ENCODE measurements at places on chromosomes 5 and 9.

DNA sequence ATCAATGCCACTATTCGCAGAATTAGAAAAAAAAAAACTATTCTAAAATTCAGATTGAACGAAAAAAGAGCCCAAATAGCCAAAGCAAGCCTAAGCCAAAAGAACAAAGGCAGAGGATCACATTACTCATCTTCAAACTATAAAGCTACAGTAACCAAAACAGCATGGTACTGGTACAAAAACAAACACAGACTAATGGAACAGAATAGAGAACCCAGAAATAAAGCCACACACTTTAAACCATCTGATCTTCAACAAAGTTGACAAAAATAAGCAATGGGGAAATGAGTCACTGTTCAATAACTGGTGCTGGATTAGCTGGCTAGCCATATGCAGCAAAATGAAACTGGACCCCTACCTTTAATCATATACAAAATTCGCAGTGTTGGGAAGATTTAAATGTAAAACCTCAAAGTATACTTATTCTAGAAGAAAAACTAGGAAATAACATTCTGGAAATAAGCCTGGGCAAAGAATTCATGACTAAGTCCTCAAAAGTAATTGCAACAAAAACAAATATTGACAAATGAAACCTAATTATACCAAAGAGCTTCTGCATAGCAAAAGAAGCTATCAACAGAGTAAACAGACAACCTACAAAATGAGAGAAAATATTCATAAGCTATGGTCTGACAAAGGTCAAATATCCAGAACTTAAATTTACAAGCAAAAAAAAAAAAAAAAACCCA lies 153.7 kb downstream of the NDUFS4 start:
- no peak for DNase-seq

GRCh38 chr5:14167211-14167845 lies 24.2 kb downstream of the TRIO start:
- no peak for DNase-seq

- no peak for DNase-seq
Observed at GRCh38 chr9:116716438-116716837, 29.3 kb downstream of the TRIM32 start.

- DNase-seq: no peak
Observed at GRCh38 chr9:13445103-13445500, 165.6 kb upstream of the MPDZ start.

- DNase-seq: no peak
Observed at GRCh38 chr5:37900692-37901091, 60.9 kb upstream of the GDNF start.

DNA sequence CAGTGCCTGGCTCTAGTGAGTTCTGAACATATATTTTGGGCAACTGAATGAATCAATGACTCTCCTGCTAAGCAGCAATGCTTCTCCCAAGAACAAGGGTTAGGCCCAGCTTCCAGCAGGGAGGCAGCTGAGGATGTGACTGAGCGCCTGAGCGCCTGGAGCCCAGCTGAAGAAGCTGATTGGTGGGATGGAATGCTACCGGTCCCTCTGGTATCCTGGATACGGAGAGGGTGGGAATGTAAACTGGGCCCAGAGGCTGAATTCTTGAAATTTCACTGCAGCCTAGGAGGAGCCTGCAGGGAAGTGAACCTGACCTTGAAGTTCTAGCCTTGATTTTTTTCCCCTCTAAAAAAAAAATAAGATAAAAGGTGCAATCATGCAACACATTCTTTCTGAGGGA lies 43.2 kb downstream of the WWC1 start:
- DNase-seq: no peak

DNA sequence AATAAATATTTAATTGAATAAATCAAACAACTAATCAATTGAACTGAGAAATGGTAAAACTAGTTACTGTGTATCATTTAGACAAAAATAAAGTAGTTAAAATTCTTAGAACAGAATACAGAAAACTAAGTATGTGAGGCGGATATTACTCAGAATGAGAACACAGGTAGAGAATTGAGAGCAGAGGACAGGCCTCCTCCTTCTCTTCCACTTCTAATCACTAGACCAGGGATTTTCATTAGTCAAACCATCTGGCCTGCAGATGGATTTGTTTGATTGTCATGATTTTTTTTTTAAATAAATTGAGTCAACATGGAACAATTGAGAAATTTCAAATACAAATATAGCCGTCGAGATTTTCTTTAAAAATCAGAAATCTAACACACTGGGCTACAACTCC lies 198.6 kb upstream of the HMHB1 start:
- no peak for DNase-seq

DNA sequence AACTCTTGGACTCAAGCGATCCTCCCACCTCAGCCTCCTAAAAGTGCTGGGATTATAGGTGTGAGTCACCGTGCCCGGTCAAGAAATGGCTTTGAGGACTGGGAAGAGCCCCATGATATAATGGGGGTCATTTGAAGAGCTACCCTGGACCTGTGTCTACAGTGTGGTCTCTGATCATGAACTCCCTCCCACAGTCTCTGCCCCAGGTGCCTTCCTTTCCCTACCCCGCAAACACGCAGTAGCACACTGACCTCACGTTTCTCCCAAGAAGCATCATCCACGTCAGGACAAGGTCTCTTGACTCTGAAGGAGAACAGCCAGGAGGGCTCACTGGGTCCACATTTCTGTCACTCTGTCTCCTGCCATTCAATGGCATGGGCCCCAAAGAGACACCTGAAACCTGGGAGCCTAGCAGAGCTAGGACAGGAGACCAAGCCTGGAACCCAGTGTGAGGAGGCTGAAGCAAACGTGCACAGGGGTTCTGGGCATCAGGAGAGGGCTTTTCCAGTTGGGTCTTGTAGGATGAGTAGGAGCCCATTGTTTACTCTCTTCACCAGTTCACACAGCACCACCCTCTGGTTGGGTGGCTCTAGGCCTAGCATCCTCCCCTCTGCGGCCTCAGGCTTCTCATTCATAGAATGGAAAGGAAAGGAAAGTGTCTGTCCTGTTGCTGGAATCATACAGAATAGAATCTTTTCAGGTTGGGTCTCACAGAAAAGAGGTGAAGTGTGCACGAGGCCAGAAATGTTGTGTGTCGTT lies 23.0 kb downstream of the PRRX2 start:
- no peak for DNase-seq

DNA sequence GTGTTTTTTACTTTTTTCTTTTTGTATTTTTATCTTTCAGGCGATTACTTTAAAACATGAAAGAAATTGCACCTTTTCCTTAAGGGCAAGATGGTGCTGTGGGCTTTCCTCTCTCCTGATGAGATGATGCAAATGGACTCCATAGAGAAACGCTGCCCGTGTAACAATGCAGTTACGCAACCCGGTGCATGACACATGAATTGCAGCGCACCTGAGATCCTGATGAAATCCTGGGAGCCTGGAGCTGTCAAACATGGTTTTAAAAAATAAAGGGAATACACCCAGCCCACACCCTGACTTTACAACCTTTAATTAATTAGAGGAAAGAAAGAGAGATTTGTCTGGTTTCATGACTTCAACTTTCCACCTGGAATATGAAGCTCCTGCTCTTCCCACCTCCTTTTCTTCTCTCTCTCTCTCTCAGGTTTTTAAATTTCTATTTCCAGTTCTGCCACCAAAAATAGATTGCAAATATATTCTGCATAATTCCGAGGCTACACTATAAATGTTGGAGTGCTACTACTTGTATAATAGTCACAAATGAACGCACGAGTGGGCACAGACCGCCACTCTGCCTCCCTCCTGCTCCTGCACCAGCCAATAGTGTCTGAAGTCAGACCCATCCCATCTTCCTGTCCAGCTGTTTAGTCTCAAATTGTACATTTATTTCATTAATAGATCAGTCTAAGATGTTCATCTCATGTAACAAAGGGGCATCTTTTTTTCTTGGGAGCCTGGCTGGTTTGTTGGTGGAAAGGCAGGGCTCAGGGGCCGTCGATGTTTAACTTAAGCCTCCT lies 179.1 kb downstream of the AUH start:
- DNase-seq: no peak

DNA sequence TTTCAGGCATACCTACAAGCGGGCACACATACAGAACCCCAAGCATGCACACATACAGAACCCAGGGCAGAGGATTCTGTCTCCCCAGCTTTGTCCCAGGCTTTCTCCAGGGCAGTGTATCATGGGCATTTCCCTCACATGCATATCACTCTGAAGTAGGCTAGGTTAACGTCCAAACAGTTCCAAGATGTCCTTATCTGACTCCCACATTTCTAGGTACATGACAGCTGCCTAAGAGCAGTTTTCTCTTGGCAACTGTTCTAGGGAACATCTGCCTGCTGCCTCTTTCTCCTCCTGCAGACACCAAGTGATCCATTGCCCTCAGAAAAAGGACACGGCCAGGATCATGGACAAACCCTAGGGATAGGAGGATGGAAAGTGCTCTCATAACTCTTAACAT lies 84.9 kb upstream of the NR3C1 start:
- no peak for DNase-seq

DNA sequence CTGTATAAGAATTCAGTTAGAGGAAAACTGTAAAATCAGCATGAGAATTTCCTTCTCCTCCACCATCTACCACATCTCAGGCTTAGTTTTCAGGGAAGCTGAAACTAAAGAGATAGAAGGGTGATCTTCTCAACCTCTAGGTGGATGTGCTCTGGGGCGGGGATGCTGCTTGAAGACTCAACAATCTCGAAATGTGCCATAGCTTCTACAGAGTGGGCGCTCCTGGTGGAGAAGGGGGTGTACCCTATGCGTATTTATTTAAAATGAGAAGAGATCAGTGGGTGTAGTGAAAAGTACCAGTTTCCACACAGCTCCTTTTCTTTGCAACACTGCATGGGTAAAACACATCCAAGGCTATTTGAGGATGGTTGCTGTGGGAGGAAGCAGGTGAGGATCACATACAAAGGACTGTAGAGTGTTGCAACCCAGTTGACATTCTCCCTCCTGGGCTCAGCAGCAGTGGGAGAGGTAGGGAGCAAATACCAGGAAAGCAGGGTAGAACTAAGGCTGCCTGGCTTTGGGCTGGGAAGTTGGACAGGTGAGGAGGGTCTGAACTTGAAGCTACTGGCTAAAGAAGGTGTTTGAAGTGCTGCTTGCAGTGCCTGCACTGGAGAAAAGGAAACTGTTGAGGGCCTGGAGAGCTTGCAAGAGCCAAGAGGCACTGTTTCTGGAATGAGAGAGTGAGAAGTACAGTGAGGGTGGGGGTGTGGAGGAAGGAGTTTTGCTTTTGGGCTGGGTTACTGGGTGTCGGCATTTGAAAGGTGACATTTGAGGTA lies 73.1 kb downstream of the MAST4 start:
- no peak for DNase-seq

- peak; percentile 64 for DNase-seq
Observed at GRCh38 chr9:126719618-126720031, 85.2 kb upstream of the ZBTB43 start.

DNA sequence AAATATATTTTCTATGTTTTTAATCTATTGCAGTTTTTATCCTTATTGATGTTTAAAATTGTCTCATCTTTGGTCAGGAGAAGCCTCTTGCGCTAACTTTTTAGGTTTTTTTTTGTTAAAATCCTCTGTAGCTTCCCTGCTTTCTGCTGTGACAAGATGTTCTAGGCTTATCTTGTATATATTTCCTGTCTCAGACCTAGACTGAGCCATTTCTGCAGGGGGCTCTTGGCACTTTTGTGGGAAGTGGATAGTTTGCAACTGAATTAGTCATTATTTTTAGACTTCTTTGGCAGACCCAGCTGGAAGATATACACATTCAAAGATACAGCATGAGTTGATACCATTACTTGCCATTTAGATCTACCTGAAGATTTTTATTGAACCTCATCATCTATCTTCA lies 28.8 kb downstream of the TCERG1 start:
- no peak for DNase-seq

GRCh38 chr5:76787237-76787636 lies 31.6 kb upstream of the F2RL1 start:
- no peak for DNase-seq

- DNase-seq: no peak
Observed at GRCh38 chr5:109560554-109560953, 129.2 kb upstream of the MAN2A1 start.

DNA sequence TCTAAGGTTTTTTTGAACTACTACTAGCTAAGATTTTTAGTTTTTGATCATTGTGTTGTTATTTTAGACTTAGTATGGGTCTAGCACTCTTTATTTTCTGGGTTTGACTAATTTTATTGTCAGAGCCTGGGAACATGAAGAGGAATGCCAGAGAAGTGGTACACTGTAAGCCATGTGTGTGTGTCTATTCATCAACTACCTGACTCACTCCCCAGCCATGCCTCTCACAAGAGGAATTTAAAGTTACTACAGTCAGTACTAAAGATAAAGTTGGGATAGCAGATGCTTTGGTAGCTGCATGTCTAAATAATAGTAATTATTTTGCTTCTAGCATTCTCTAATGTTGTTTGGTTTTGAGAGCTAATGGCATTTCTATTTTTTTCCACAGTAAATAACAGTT lies 264.8 kb downstream of the CSNK1G3 start:
- DNase-seq: no peak

GRCh38 chr9:122106576-122106975 lies 13.5 kb upstream of the TTLL11 start:
- no peak for DNase-seq

GRCh38 chr9:117691367-117691766 lies 12.8 kb upstream of the TLR4 start:
- no peak for DNase-seq

All from stimulated activated CD4-positive, alpha-beta T cell treated with anti-CD3 and anti-CD28 coated beads, TNF-alpha, amount 100 ng/mL, for 48 hours (primary cell).